ENCODE measurements at places on chromosomes 7 and 10.

- no peak for DNase-seq
Measured at GRCh38 chr7:107642501-107642900, 18.1 kb upstream of the SLC26A4 start.

GRCh38 chr10:5960070-5960972 lies 17.0 kb downstream of the IL15RA start:
- DNase-seq = peak; percentile 29

- DNase-seq = no peak
Measured at GRCh38 chr7:25149836-25150235, 24.8 kb upstream of the CYCS start.

GRCh38 chr10:124735491-124736286 lies 8.5 kb downstream of the FAM53B start:
- no peak for DNase-seq

- no peak for DNase-seq
Measured at GRCh38 chr10:131677671-131678070, 223.1 kb upstream of the PPP2R2D start.

GRCh38 chr10:117249493-117250093 lies 8.7 kb downstream of the SLC18A2 start:
- DNase-seq = no peak
